ENCODE measurements at places on chromosomes 7 and 10. TPM values are rescaled to one million over a fixed set of nuclear protein-coding genes. Genes with fewer than 3 reads are reported as not detected.
A peak's percentile ranks its signal among the peaks of the same experiment; 100 is the strongest.

Gene ANXA8L1
- total RNA-seq: 54.0 TPM

GRCh38 chr10:29926693-29927048 lies 132.7 kb downstream of the JCAD start:
- peak; percentile 39 for DNase-seq

Gene CTAGE8
- total RNA-seq: 2.5 TPM

Gene ARHGEF5
- 24.2 TPM for total RNA-seq

- peak; percentile 88 for DNase-seq
These were observed 128.0 kb downstream of the ZMIZ1 start for GRCh38 chr10:79196470-79197461.

DNA sequence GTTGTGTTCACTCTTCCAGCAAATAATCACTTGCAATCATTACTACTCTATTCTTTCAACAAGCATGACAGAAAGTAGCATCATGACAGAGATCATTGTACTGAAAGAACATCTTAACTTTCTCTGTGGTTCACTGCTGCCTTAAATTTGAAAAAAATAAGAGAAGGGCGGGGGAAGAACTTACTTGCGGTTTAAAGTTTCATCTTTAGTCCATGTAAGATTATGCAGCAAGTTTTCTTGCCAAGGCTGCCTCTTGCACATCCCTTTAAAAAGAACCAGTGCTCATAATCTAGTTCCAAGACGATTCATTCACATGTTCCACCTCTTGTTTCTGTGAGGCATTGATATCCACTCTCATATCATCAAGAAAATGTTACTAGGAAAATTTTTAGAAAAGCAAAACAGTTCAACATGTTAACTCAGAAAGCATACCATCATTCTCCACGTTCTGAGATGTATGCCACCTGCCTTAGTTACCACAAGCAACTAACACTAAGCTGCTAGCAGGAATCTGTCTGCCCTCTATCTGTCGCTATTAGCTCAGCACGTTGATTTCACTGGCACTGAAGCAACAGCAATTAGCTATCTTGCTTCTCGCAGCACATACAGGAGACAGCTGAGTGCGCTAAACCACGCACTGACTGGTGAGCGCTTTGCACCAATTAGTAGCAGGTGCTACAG lies at the start of gene PCDH15:
PCDH15 (minus strand) TSS at position 491 of the 681 bp plus-strand sequence. CDS start 136,969 bp downstream, outside the sequence.
- peak; percentile 57 for DNase-seq

DNA sequence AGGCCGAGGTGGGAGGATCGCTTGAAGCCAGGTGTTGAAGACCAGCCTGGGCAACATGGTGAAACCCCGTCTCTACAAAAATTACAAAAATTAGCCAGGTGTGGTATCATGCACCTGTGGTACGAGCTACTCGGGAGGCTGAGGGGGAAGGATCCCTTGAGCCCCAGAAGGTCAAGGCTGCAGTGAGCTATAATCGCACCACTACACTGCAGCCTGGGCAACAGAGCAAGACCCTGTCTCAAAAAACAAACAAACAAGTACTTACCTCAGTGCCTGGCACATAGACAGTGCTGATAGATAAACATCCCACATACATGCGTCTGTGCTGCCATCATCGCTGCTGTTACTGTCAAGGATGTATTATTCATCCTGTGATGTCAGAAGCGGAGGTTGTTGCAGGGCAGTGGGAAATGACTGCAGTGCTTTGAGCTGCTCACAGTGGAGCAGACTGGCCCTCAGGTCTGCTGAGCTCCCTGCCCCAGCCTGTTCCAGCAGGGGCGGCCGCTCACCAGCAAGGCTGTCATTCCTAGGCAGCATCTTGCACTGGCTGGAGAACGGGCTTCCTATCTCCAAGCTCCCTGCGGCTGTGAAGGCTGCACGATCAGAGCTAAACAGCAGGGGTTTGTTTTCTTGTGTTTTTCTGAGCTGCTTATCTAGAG lies 18.6 kb downstream of the FOXK1 start:
- DNase-seq: peak; percentile 65

DNA sequence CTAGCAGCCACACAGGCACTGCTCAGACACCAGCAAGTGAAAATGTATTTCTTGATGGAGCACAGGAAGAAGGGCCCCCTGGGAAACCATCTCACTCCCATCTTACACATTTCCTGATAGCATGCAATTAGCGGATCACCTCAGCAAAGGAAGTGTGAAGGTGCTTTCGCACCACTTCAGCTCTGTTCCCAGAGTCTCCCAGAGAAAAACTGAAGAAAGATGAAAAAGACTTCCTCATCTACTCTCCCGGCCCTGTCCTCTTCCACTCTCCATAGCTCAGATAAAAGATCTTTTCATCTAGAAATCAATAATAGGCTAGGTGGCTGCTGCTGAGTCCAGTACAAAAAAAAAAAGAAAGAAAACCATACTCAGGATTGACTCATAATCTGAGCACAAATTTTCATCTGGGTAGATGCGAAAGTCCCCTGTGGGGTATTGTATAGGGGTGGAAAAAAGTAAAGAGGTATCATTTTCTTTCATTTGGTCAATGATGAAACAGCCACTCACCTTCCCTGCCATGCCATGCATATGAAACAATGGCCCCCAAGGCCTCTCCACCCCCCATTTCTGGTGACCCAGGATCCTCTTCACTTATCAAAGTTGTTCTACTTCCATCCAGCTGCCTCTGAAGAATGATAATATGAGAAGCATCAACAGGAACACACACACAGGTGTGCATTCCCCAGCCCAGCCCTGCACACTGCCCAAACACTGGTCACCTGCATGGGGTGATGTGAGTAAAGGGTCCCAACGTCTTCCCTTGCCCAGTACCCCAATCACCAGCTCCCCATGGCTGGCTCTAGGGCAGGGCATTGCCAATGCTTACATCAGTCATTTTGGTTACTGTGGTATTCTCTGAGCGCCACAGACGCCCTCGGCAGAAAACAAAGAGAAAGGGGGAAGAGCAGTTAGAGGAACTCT lies 48.8 kb upstream of the DGKI start:
- no peak for DNase-seq

GRCh38 chr10:124342136-124342820 lies 76.4 kb downstream of the OAT start:
- DNase-seq: no peak

Gene VSTM2A
- not detected for total RNA-seq

Gene PIK3CG
- total RNA-seq: 0.03 TPM

Gene MYL7
- total RNA-seq: 5.2 TPM

DNA sequence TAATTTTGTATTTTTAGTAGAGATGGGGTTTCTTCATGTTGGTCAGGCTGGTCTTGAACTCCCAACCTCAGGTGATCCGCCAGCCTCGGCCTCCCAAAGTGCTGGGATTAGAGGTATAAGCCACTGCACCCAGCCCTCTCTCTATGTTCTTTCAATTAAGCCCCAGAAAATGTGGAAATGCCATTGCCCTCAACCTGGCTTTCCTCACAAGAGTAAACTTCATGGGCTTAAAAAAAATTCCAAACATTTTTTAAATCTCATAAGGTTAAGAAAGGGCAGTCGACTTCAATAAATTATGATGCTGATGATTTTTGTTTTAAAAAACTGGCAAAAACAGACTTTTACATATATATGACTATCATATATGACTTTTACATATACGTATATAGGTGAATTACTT lies 107.6 kb downstream of the TES start:
- DNase-seq: no peak

DNA sequence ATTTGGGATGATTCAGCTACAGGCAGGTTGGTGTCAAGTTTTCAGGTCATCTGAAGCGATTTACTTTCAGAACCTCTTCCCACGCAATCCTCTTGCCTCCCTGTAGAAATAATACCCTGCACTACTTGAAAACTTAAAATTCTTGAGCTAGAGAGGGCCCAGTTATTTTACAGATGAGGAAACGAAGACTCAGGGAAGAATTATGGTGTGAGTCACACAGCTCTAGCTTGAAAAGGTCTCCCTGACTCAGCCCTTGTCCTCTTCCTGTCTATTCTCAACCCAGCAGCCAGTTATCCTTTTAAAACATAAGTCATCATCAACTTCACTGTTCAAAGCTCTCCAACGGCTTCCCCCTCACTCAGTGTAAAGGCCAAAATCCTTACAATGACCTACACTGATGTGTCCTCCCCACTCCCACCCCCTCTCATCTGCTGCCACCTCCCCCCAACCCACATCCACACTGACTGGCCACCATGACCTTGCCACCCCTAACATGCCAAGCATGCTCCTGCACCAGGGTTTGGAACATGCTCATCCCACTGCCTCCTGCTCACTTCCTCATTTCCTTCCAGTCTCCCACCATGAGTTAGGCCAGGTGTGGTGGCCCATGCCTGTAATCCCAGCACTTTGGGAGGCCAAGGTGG lies 3.4 kb downstream of the DNMBP start:
- peak; percentile 70 for DNase-seq

DNA sequence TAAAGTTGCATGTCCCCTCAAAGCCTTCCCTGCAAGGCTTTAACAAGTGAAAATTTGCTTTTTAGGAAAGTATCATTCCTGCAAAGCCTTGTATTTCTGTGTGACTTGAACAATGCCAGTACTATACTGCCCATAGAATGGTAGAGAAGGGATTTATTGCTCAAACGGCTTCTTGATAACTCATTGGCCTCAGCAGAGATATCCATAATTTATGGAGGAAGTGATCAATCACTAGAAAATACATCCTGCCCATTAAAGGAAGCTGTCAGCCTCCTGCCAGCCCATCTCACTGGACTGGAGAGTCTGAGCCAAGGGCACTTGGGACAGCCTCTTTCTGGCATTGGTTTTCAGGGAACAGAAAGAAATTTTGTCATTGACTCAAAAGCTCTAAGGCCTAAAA lies 152.6 kb downstream of the XPNPEP1 start:
- DNase-seq: no peak

DNA sequence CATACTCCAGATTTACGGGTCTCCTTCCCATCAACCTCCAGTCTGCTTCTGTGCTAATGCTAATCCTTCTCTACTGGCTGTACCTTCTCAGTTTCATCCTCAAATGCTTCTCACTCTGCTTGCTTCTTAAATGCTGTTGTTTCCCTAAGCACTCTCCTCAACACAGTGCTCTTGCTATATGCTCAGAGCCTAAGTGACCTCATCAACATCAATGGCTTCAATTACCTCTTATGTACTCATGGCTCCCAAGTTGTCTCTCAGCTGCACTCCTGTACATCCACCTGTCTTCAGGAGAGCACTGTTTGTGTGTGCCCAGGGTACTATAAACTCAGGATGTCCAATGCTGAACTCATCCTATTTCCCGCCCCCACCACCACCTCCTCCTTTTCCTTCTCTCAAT lies 22.5 kb downstream of the ELAPOR2 start:
- DNase-seq: no peak
